ENCODE measurements at places on chromosomes 16 and 17.

DNA sequence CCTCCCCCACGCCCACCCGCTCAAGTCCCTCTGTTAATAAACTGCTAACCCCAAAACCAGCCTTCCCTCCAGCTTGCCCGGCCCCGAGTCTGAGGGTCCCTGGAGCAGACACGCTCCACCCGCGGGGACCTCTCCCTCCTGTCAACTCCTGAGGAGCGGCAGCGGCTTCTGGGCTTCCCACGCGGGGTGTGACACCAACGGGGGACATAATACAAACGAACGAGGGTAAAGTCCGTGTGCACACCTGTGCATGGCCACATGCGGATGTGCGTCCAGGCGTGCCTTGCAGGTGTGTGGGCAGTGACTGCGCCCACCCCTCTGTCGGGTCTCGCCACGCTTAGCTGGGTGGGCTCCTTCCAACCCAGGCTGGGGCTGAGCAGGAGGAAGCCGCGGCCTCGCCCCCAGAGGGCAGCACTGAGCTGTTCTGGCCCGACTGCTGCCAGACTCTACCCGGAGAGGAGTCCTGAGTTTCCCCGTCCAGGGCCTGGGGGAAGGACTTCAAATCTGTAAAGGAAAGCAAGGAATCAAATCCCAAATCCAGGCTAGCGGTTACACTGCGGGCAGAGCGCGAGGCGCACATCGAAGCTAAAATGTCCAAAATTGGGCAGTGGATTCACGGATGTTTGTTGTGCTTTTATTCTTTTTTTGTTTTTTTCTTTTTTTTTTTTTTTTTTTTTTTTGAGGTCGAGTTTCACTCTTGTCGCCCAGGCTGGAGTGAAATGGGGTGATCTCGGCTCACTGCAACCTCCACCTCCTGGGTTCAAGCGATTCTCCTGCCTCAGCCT is 24.2 kb upstream of the KRT17 start:
- peak; percentile 89 for DNase-seq

DNA sequence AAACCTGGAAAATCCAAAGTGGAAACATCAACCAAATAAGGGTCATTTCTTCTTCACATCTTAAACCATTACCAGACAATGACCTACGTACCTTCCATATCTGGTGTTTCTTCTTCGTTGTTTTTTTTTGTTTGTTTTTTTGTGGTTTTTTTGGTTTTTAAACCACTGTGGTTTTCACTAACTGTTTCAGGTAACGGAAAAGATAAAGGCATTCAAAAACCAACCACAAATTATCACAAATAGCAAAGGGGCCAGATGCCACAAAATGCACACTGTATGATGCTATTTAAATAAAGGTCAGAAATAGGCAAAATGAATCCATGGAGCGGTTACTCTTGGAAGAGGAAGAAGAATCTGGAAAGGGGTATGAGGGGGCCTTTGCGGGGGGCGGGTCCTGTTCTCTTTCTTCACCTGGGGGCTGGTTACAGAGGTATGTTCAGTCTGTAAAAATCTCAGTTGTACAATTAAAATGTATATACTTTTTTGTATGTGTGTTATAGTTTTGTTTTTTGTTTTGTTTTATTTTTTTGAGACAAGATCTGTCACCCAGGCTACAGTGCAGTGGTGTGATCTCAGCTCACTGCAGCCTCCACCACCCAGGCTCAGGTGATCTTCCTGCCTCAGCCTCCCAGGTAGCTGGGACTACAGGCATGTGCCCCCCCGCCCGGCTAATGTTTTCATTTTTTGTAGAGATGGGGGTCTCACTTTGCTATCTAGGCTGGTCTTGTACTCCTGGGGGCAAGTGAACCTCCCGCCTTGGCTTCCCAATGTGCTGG is 29.6 kb downstream of the LITAF start:
- DNase-seq = no peak

DNA sequence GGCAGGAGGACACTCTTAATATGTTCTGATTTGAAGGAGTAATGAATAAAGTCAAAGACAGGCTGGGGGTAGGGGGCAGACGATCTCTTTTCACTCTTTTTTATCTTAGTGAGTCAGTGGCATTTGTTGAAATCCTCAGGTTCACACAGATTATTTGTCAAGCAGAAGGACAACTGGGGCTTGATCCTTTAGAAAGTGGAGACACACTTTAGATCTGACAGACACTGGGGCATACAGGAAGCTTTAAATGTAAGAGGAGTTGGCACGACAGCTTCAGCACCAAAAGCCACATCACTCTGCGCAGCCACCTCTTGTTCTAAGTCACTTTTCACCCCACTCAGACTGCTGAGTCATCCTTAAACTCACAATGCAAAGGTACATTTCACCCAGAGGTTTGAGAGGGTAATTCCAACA is 121.5 kb downstream of the STXBP4 start:
- DNase-seq = peak; percentile 79

GRCh38 chr17:56290101-56290801 is 137.0 kb downstream of the ANKFN1 start:
- DNase-seq = no peak

GRCh38 chr16:12764813-12765488 is 38.7 kb downstream of the CPPED1 start:
- DNase-seq = no peak

DNA sequence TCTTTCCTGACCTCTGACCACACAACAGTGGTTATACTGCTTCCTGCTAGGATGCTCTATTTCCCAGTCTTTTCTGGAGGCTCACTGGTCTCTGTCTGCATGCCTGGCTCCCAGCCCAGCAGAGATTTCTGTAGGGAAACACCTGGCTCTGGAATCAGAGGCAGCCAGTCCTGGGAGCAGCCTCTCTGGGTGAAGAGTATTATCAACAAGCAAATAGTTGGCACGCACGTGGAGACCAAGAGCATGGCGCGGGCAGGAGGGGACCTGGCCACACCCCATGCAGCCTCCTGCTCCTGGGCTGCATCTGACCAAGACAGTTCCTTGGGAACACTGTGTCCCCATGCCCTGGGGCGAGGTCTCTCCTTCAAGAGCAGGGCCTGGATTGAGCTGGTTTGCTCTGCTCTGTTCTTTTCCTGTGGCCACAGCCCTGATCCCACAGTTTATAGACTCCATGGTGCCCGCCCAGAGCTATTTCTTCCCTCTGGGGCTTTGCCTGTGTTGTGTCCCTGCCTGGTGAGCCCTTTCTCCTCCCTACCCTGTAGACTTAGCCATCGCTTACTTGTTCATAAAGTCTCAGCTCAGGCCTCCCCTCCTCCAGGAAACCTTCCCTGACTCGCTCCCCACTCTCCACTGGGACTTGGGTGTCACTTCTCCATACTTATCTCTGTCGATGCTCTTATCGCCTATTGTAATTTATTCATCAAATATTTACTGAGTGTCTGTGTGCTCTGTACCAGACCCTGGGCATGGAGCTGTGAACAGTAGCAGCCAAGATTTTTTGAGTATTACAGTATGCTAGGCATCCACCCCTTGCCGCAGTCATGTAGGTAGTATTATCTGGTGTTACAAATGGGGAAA is 60.6 kb downstream of the SCNN1B start:
- peak; percentile 88 for DNase-seq
